RWPE2 (cell line): ENCODE measurements at places on chromosomes 2 and 18.
A peak's percentile ranks its signal among the peaks of the same experiment; 100 is the strongest.

DNA sequence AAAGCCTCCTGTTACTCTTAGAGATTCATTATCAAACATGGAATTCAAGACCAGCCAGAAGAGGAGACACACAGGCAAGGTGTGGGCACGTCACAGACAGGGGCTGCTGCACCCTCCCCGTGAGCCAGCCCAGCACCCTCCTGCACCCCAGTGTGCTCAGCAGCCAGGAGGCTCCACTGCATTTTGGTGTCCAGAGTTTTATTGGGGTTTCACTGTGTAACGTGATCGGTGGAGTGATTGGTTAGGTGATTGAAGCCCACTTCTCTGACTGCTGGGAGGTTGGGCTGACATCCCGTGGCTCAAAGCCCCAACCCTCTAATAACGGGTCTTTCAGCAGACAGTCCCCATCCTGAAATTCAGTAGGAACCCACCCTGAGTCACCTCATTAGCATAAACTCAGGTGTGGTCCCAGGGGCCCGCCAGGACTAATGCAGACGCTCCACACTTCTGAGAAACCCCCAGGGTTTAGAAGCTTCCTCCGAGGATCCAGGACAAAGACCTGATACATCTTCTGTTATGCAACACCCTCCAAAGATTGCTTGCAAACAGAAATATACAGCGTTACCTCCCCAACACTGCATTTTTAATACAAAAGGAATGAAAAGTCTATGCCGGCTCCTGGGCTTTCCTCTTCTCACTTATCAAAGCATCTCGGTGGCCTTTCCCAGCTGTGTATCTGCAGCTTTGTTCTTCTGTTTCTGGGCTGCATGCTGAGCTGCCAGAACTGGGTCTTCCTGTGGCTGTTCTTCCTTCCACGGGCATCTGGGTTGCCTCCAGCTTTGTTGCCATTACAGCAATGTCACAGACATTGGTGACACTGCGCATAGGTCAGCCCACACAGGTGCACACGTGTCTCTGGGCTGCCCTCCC is 43.7 kb upstream of the SNED1 start:
- no peaks in the 10 kb centered on the region for H3K36me3 ChIP-seq
- no peak overlapping the region for H3K27ac ChIP-seq
- H3K27me3 ChIP-seq, result no peaks in the 10 kb centered on the region
- DNase-seq, result no peak

DNA sequence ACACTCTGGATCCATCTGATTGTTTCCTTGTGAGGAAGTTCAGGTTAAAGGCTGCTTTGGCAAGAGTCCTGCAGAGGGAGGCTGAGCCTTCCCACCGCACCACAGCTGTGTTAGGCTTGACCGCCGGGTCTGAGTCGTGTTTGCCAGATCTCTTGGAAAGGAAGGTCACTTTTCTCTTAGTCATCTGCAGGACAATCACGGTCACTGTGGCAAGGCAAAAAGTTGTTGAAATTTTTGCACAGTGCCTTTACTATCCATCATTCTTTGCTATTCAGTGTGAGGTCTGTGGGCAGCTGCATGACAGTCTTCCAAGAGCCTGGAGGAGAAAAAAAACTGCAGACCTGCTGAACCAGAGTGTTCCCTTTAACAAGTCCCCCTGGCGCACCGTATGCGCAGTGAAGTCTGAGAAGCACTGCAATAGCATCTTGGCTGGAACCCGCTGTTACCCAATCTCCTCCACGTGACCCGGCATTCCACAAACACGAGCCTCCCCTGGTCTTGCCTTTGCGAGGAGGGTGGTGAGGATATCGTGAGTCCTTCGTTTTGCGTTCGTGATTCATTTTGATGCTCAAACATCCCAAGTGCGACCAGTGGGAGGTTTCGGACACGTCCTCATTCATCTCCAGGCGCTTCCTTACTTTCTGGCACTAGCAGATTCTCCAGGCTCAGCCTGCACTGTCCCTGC is 23.0 kb downstream of the BIN1 start:
- no peaks in the 10 kb centered on the region for H3K27me3 ChIP-seq
- H3K36me3 ChIP-seq, result no peaks in the 10 kb centered on the region
- H3K4me3 ChIP-seq, result no peak overlapping the region
- no peak for DNase-seq
- no peaks in the 10 kb centered on the region for H3K4me1 ChIP-seq
- no peak overlapping the region for H3K27ac ChIP-seq

- H3K27me3 ChIP-seq, result no peaks in the 10 kb centered on the region
- H3K4me1 ChIP-seq, result peaks cover 13% of the 10 kb centered on the region
- no peak overlapping the region for H3K4me3 ChIP-seq
- no peak overlapping the region for H3K27ac ChIP-seq
These were observed 8.1 kb downstream of the RAB31 start for GRCh38 chr18:9715978-9716774.

GRCh38 chr2:46364797-46365457 is 67.7 kb downstream of the EPAS1 start:
- peaks cover 95% of the 10 kb centered on the region for H3K36me3 ChIP-seq
- no peak for DNase-seq
- no peaks in the 10 kb centered on the region for H3K4me1 ChIP-seq
- no peak overlapping the region for H3K27ac ChIP-seq
- no peak overlapping the region for H3K4me3 ChIP-seq

GRCh38 chr2:1971124-1971523 is 226.8 kb upstream of the PXDN start:
- no peak overlapping the region for H3K27ac ChIP-seq
- no peaks in the 10 kb centered on the region for H3K36me3 ChIP-seq
- no peaks in the 10 kb centered on the region for H3K4me1 ChIP-seq
- no peak for DNase-seq

DNA sequence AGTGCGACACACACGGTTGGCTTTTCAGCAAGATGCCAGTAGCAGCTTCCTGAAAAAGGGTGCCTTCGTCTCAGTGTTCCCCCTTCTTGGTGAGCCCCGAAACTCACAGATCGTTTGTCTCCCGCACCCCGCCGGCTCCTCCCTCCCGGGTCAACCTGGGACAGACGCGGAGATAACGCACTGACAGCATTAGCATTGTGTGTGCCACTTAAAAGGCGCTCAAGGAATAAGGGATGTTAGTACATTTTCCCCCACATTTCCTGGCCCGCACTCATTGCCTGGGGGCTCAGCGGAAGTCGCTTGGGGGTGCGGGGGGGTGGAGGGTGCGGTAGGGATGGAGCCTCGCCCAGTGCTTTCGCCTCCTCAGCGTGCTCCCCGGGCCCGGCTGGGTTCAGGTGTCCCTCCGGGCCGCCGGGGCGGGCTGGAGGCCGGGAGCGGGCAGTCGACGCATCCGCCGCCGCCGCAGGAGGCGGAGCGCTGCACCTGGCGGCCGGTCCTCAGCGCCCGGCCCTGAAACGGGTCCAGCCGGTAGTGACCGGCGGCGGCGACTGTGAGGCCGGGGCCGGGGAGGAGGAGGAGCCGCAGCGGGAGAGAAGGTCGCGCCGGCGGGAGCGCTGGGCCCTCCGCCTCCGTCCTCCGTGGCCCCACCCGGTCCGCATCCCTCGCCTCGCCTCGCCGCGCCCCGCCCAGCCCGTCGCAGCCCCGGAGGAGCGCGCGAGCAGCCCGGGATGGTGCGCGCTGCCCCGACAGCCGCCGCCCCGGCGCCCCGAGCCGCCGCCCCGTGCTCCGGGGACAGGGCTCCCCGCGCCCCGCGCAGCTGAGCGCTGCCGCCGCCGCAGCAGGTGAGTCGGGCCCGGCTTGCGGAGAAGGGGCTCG is at the start of gene MFSD6:
Gene MFSD6, plus strand, starts transcription at position 694 of the 876 bp plus-strand sequence. CDS start 27,675 bp downstream, outside the sequence.
- peaks cover 14% of the 10 kb centered on the region for H3K4me1 ChIP-seq
- no peak for DNase-seq
- H3K36me3 ChIP-seq, result no peaks in the 10 kb centered on the region
- H3K27me3 ChIP-seq, result no peaks in the 10 kb centered on the region
- H3K4me3 ChIP-seq, result peak within 1 kb of the TSS; percentile 87
- H3K27ac ChIP-seq, result no peak within 1 kb of the TSS

DNA sequence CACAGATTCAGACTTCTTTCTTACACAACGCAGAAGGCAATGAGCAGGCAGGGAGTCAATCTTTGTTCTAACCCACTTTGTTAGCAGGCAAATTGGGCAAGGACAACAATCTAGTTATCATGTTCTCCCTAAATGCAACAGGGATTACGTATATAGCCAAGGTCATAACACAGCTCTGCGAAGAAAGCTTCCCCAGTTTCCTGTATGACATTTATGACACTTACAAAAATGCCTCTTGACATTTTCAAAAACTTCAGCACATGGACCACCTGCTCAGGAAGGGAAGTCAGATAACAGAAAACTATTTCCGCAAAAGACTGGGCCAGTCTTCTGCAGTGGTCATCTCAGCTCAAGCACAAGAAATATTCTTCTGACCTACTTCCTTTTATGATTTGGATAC is 106.1 kb downstream of the IRS1 start:
- no peak overlapping the region for H3K4me3 ChIP-seq
- peaks cover 9% of the 10 kb centered on the region for H3K4me1 ChIP-seq
- H3K27me3 ChIP-seq, result no peaks in the 10 kb centered on the region
- no peaks in the 10 kb centered on the region for H3K36me3 ChIP-seq
- H3K27ac ChIP-seq, result no peak overlapping the region

DNA sequence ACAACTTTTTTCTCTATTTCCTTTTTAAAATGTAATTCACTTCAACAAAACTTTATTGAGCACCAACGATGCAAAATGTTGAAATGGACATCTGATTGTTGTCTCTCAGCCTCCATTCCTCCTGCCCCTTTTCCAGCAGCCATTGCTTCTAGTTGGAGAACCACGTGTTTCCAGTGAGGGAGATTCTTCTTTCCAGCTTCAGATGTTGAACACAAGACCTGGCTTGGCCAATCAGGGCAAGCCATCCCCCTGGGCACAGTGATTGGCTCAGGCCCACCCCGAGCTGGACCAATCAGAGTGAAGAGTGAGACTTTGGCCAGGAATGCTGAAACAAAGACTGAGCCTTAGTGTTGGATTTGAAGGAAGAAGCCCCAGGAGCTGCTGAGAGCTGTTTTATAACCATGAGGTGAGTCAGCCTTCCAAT is 59.0 kb downstream of the E2F6 start:
- no peak overlapping the region for H3K27ac ChIP-seq
- no peak overlapping the region for H3K4me3 ChIP-seq
- DNase-seq, result no peak

DNA sequence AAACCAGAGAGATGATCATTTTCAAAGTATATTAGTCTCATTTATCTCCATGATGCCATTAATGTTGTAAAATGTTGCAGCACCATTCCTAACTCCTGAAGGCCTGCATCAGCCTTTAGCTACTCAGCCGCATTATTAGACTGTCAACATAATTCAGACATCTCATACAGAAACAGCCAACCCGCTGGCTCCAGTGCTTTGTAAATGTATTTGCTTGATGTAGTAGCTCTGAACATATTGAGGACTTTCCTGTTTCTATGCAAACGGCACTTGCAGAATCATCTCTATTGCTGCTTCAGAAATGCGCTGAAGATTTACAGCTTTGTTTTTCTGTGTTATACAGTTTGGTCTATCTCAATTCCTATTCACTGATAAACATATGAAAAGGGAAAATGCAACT is 372.2 kb downstream of the DSEL start:
- no peaks in the 10 kb centered on the region for H3K4me1 ChIP-seq
- no peak overlapping the region for H3K27ac ChIP-seq
- DNase-seq, result no peak
- no peaks in the 10 kb centered on the region for H3K36me3 ChIP-seq
- H3K27me3 ChIP-seq, result no peaks in the 10 kb centered on the region
- H3K4me3 ChIP-seq, result no peak overlapping the region

- no peaks in the 10 kb centered on the region for H3K27me3 ChIP-seq
- H3K4me1 ChIP-seq, result no peaks in the 10 kb centered on the region
- H3K36me3 ChIP-seq, result no peaks in the 10 kb centered on the region
- no peak overlapping the region for H3K4me3 ChIP-seq
- H3K27ac ChIP-seq, result no peak overlapping the region
These were observed 40.3 kb upstream of the AFF3 start for GRCh38 chr2:100182494-100183361.

- no peak overlapping the region for H3K4me3 ChIP-seq
- H3K27me3 ChIP-seq, result peaks cover 33% of the 10 kb centered on the region
- H3K36me3 ChIP-seq, result no peaks in the 10 kb centered on the region
- H3K27ac ChIP-seq, result no peak overlapping the region
- no peak for DNase-seq
- peaks cover 8% of the 10 kb centered on the region for H3K4me1 ChIP-seq
These were observed 76.2 kb downstream of the CDK15 start for GRCh38 chr2:201882353-201883090.

GRCh38 chr18:35071819-35072247 is 30.6 kb downstream of the MAPRE2 start:
- DNase-seq, result no peak
- no peaks in the 10 kb centered on the region for H3K36me3 ChIP-seq
- H3K4me3 ChIP-seq, result no peak overlapping the region

DNA sequence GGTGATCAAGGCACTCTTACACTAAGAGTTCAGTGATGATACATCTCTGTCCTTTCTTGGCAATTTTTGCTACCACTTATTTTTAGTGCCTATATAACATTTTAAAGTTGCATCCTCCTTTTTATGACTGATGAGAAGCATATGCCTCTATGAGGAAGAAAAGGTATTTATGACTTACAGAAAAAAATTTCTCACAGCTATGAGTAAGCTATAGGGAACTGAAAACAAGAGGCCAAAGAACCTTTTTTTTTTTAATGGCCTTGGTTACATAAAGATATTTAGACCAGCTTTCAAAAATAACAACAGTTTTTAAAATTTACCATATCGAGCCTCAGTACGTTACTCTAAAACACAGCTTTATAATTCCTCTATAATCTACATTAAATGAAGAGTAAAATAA is 21.3 kb downstream of the MBD5 start:
- no peaks in the 10 kb centered on the region for H3K27me3 ChIP-seq
- H3K36me3 ChIP-seq, result no peaks in the 10 kb centered on the region
- no peak overlapping the region for H3K4me3 ChIP-seq
- no peak for DNase-seq
- no peak overlapping the region for H3K27ac ChIP-seq

DNA sequence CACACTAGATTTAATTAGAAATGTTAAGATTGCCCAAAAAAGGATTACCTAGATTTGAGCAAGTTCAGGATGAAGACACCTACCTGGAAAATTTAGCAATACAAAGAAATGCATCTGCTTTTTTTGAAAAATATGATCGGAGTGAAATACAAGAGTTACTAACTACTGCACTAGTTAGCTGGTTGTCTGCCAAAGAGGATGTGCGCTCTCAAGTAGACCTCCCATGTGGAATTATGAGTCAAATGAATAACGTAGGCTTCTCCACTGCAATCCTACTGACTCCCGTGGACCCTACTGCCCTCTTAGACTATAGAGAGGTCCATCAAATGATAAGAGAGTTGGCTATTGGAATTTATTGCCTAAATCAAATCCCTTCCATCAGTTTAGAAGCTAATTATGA is 2.0 kb downstream of the ANKAR start:
- H3K27me3 ChIP-seq, result no peaks in the 10 kb centered on the region
- no peak overlapping the region for H3K4me3 ChIP-seq
- H3K36me3 ChIP-seq, result no peaks in the 10 kb centered on the region
- no peak overlapping the region for H3K27ac ChIP-seq
- DNase-seq, result no peak
- H3K4me1 ChIP-seq, result no peaks in the 10 kb centered on the region

DNA sequence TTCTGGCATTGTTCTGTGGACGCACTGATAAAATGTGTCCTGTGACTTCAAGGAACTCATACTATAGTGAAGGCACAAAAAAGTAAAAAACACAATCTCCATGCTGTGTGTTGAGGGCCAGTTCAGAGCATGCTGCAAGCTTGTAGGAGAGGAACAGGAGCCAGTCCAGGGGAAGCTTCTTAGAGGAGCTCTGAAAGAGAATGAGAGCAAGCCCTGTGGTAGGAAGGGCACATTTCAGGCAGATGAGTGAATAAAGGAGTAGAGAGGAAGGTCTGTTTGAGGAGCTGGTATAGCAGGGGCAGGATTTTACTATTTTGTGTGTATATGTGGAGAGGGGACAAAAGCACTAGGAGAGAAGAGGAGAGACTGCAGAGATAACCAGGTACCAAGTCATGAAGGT is 478.3 kb downstream of the ZEB2 start:
- H3K27ac ChIP-seq, result no peak overlapping the region
- H3K27me3 ChIP-seq, result no peaks in the 10 kb centered on the region
- no peak for DNase-seq
- H3K4me1 ChIP-seq, result no peaks in the 10 kb centered on the region
- no peak overlapping the region for H3K4me3 ChIP-seq
